Activated naive CD4-positive, alpha-beta T cell treated with anti-CD3 and anti-CD28 coated beads, Interleukin-2, amount 10 ng/mL, durations not matched to agents 7 days and 5 days (primary cell): ENCODE measurements at places on chromosomes 6 and 20.

GRCh38 chr6:151376440-151376839 is 14.9 kb downstream of the ZBTB2 start:
- no peak for DNase-seq

DNA sequence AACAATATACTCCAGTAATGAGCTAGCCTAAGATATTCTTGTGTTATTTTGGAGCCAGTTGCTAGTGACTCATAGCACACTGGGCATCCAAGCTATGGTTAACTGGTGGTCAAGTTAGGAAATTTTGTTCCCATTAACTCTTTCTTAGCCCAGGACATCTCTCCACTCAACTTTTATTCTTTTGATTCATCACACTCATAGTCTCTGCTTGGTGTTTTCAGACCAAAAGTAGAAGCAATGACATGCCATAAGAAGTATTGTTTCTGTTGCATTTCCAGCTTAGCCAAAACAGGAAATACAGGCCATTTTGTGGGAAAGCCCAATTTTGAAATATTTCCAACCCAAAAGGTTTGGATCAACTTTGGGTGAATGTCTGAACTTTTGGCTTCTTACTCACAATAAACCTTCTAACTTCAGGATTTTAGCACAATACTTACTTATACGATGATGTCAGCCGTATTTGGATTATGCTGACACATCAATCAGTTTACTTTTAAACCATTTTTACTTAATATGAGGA is 31.6 kb upstream of the CCN2 start:
- no peak for DNase-seq

- DNase-seq: no peak
Measured at GRCh38 chr6:20227350-20227749, 15.1 kb upstream of the MBOAT1 start.

GRCh38 chr20:46573788-46574584 is 23.5 kb upstream of the OCSTAMP start:
- DNase-seq: no peak

GRCh38 chr6:158892266-158892665 is 73.1 kb upstream of the EZR start:
- no peak for DNase-seq

- no peak for DNase-seq
Measured at GRCh38 chr6:11460837-11461661, 76.5 kb upstream of the TMEM170B start.

DNA sequence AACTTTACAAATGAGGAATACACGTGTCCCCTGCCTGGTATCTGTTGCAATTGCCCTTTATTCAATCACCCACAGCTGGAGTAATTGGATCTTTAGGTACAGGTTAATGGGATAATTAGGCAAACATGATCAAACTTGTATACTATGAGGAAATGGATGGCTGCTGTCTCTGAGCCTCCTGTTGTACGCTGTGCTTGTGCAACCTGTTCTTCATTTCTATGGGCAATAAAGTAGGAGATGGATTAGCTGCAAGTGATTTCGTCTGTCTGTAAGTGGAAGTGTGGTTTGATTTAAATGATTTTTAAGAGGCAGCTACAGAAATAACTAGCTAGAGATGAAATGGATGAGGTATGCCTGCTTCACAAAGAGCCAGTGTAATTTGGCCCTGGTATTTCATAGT is 474.1 kb downstream of the RNF144B start:
- DNase-seq: no peak

DNA sequence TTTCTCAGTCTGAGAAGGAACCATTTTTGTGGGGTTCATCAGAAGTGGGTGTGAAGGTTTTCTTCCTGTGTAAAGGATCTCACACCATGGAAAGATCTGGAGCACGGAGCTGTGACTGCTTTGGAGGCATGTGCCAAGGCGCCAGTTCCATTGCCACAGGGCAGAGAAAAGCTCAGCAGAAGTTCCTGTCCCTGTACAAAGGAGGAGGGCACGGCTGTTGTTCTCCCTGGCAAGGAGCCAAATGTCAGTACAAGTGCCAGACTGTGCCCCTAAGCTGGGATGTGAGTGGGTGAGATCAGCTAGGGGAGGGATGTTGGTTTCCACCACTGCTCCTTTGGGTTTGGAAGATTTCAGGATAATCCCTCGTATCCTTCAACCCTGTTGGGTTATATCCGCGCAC is 117.3 kb downstream of the CRYBG1 start:
- DNase-seq: no peak

- peak; percentile 84 for DNase-seq
Measured at GRCh38 chr6:2988426-2989331, 11.0 kb upstream of the NQO2 start.

- DNase-seq: no peak
Measured at GRCh38 chr20:60869087-60869486, 383.0 kb upstream of the CDH4 start.

GRCh38 chr6:78607189-78607588 is 260.2 kb upstream of the IRAK1BP1 start:
- DNase-seq: no peak

- DNase-seq: no peak
Measured at GRCh38 chr6:163501439-163501838, 86.9 kb downstream of the QKI start.

GRCh38 chr6:164230259-164230658 is 815.7 kb downstream of the QKI start:
- DNase-seq: no peak

DNA sequence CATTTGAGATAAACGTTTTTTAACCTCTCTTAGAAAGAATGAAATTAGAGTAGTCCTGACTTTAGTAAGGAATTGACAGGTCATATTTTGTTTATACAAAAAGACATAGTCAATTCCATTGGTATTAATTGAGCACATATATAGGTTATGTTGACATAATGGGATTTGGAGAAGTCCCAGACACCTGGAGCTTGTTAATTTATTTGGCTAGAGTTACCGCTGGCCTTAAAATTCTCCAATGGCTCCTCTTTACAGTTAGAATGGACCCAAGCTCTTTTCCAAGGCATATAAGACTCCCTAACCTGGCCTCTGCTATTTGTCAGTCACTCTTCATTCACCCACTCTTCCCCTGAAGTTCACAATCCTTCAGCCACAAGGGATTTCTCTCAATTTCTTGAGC is 221.3 kb downstream of the CBLN4 start:
- DNase-seq: no peak

- DNase-seq: no peak
Measured at GRCh38 chr6:11263291-11263775, 30.9 kb upstream of the NEDD9 start.

- DNase-seq: no peak
Measured at GRCh38 chr20:50389438-50389807, 120.8 kb upstream of the PTPN1 start.

- peak; percentile 13 for DNase-seq
Measured at GRCh38 chr20:25051386-25052155, 6.4 kb downstream of the ACSS1 start.

DNA sequence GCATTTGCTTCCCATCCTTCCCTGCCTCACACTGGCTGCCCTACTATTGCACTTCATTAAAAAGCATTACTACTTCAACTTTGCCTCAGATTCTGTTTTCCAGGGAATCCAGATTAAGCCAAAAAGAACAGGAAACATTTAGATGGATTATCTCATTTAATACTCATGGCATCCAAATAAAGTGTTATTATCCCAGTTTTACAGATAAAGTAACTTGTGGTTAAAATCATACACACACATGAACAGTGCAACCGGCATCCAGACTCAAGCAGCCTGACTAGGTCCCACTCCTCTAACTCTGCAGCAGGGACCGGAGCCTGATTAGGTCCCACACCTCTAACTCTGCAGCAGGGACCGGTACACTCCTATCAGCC is 72.3 kb downstream of the GPR6 start:
- no peak for DNase-seq
